ENCODE measurements at places on chromosomes 2 and 18.

- DNase-seq: peak; percentile 71
Measured at GRCh38 chr2:9975328-9975727, 23.8 kb downstream of the GRHL1 start.

DNA sequence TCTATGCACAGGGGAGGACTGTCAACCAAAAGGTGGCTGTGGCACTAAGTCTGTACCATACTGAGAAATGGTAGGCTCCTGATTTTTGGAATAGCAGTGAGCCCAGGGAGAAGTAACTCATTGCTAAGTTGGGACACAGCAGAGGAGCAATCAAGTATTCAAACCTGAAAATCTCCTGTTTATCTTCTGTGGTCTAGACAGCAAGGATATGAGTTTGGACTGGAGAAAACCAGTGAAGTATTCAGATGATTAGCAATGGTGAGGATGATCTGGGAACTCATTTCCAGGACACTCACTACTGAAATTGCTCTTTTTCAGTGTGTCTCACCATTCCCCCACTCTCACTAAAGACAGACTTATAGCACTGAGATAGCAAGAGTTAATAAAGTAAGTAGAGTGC lies 112.0 kb downstream of the GULP1 start:
- no peak for DNase-seq

GRCh38 chr18:32847691-32848090 lies 74.9 kb upstream of the KLHL14 start:
- no peak for DNase-seq

- DNase-seq: no peak
Measured at GRCh38 chr2:96580771-96581170, 44.2 kb downstream of the ARID5A start.

Measured in SJSA1 (cell line).